ENCODE measurements at places on chromosomes 7 and 10. TPM values are rescaled to one million over a fixed set of nuclear protein-coding genes. Genes with fewer than 3 reads are reported as not detected.

- peak; percentile 71 for DNase-seq
Observed at GRCh38 chr10:103481974-103482531, 3.0 kb upstream of the CALHM3 start.

DNA sequence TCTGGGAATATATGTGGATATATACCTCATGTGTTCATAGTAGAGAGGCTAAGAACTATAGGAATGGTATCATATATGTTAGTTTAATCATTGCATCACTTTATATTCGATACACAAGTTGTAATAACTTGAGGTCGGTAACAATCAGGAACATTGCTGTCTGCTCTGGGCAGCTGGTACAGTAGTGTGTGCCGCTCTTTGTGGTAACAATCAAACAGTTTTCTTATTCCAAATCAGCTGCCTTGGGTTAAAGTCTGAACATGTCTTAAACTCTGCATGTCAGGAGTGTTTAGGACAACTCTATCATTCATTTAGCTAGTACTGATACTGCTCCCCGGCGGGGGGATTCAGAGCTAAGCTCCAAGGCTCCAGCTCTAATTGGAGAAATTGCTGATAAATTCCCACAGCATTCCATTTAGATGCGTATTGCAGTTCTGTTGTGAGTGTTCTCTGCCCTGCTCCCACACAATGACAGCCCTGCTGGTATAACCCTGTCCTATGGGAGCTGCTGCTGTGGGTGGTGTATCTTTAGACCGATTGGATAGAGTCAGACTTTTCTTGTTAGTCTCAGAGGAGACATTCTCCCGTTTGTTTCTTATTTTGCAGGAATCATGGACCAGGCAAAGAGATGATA, 707.5 kb upstream of the FZD8 start:
- DNase-seq: peak; percentile 4

DNA sequence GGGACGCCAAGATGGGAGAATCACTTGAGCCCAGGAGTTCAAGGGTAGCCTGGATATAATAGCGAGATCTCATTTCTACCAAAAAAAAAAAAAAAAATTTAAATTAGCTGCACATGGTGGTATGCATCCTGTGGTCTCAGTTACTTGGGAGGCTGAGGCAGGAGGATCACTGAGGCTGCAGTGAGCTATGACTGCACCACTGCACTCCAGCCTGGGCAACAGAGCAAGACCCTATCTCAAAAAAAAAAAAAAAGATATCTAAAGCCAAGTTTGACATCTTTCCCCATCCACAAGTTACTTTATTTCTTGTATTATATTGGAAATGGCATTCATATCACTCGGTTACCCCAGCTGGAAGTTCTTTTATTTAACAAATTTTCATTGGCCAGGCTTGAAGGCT, 3.4 kb upstream of the PIP4K2A start:
- no peak for DNase-seq

DNA sequence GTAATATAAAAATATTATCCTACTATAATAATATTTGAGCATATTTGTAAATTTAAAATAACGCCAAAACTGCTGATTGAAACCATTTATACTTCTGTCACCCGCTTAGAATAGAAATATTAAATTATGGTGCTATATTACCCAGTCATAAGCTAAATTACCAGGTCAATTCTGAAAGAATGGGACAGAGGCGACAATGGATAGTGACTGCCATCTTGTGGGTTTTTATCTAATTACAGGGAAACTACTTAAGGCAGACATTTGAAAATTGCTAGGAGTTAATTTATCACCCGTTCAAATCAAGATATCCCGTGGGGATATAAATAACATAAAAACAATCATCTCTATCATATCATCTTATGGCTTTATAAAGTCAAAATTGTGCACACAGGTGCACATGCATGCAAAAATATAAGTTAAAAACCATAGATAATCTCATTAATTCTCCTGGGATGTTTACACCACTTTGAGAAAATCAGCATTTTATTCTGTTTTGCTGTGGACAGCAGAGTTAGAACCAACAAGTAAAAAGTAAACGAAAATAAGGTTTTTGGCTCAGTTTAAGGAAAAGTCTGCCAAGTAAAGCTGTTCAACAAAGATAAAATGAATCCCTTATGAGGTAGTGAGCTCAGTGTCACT, 41.3 kb upstream of the HPSE2 start:
- peak; percentile 45 for DNase-seq

The ATOH7 gene
- total RNA-seq: 0.93 TPM

The GRM3 gene
- 13.6 TPM for total RNA-seq

The TET1 gene
- total RNA-seq: 67.3 TPM

DNA sequence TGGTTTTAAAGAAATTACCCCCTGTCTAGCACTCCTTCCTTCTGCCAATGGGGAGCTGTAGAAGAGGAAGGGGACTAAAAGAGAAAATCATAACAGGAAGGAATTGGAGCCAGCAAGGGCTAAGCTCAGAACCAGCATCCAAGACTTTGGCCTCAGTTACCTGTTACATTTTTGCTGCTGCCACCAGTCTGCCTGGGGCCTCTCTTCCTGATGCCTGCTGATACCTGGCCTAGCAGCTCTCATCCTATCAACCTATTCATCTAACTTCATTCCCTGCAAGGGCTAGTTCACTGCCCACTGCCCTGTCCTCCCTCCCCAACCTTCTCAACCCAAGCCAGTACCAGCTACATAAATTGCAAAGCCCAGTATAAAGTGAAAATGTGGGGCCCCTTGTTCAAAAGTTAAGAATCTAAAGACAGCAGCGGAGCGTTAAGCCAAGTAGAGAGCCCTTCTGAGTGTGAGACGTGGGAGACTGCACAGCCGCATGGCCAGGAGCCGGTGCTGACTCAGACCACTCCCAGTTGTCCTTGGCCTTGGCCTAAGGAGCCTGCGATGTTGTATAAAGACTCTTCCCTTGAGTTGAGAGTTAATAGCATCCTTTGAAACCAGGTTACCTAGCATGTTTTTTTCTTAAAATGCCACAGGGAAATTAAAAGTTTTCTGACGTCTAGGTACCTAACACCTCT, 13.2 kb upstream of the AOC1 start:
- DNase-seq: no peak

DNA sequence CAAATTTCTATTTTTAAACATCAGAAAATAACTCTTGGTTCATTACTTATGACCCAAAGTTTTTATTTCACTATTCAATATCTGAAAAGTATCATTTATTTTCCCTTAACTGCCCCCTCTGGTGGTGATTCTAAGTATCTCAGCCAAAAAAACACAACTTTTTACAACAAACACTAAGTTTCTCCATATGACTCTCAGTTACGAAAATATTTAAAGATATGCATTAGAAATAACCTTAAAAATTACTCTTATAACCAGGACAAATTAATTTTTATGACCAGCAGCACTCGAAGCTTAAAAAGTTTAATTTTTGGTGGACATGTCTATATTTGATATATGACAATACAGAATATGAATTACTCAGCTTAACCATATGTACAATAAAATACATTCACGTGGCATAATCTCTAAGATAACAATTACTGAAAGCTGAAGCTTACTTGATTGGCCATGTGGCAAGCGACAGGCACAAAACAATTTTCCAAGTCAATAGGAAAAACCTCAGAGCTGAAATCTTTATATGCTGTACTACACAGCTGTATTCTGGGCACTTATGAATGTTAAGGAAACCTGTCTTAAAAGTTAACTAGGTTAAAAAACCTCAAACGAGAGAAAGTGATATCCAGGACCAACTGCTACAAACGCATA, 2.3 kb downstream of the HNRNPA2B1 start:
- peak; percentile 30 for DNase-seq
